ENCODE measurements at places on chromosomes 11 and 22. TPM values are rescaled to one million over a fixed set of nuclear protein-coding genes. Genes with fewer than 3 reads are reported as not detected.

Gene NXPE1
- not detected for polyA plus RNA-seq

DNA sequence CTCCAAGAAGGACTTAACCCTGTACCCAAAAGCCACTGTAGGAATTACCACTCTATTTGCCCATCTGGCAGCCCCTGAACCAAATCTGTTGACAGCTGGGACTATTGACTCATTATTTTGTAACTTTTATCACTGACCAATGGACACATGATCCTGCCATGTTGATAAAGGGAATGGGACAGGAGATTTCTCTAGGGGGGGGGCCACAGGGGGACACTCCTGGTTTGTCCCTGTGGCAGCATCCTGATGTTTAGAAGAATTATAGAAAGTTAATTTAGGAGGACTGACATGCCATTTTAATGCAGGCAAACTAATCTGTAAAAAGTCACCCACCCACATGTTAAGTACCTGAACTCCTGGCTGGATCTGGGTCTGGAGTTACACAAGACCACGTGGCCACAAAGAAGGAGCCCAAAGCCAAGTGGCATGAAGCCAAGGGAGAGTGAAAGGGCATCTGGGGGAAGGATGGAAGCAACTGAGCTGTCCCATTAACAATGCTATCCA, 558.1 kb downstream of the ETS1 start:
- no peak for DNase-seq

- DNase-seq: no peak
Measured at GRCh38 chr11:46345131-46345597, 2.1 kb upstream of the DGKZ start.

- DNase-seq: no peak
Measured at GRCh38 chr11:44613153-44613552, 47.7 kb downstream of the CD82 start.

Data from renal cortex interstitium (tissue), 15 donors.